ENCODE measurements at places on chromosomes 7 and 10. TPM values are rescaled to one million over a fixed set of nuclear protein-coding genes. Genes with fewer than 3 reads are reported as not detected.

Gene WIPF3
- polyA plus RNA-seq = not detected

Gene ELOVL3
- not detected for polyA plus RNA-seq

Gene SFTPA1
- not detected for polyA plus RNA-seq

Gene AFAP1L2
- 3.0 TPM for polyA plus RNA-seq

Gene NUPR2
- not detected for polyA plus RNA-seq

Gene GRM3
- polyA plus RNA-seq = not detected

Gene THAP5
- polyA plus RNA-seq = 27.3 TPM

Gene PLEKHS1
- polyA plus RNA-seq = not detected

Gene MMD2
- polyA plus RNA-seq = not detected

Gene C10orf90
- polyA plus RNA-seq = not detected

Gene NEUROG3
- polyA plus RNA-seq = not detected

Gene SLC13A4
- 0.15 TPM for polyA plus RNA-seq

Gene UNC5B
- polyA plus RNA-seq = not detected
